ENCODE measurements at places on chromosomes 1 and 21.

GRCh38 chr1:156664046-156664766, 13.0 kb downstream of the NES start:
- no peak for DNase-seq

GRCh38 chr1:202112859-202113689, 9.6 kb upstream of the GPR37L1 start:
- no peak for DNase-seq

DNA sequence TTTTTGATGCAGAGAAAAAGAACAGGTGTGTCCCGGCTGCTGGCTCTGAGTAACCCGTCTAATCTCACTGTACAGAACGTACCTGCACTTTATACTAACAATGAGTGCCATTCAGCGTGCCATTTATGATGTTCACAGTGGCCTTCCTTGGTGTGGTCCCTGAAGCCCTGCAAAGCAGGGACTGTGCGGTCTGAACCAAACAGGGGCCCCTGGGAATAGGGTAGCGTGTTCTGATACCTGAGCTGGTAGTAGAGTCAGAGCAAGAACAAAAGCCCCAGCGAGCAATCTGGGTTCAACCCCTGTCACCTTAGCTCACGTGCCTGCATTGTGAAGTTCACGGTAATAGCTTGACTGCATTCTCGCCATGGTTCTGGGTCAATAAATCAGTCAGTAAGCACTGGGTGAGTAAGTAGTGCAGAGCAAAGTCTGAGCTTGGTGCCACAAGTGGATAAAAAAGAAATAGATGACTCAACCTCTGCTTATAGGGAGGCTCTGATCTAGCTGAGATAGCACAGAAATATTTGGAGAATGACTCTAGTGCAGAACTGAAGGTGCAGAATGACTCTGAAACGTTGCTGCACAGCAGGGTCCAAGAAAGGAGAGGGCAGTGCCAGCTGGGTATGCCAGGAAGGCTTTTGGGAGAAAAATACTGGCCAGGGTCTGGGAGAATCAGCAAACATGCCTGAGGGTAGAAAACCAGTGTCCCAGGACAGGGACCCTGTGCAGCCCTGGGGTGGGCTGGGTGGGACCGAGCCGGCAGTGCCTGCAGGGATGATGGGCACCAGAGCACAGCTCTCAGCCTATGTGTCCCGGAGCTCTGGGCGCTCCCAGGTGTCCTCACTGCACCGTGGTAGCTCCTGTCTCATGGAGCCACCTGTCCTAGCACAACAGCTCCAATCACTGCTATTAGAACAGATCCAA, 125.9 kb downstream of the RHOU start:
- DNase-seq = no peak

GRCh38 chr1:153533689-153534201, 2.0 kb downstream of the S100A6 start:
- DNase-seq = peak; percentile 61
